T-cell (primary cell): ENCODE measurements at places on chromosomes 12 and 14. TPM values are rescaled to one million over a fixed set of nuclear protein-coding genes. Genes with fewer than 3 reads are reported as not detected.

DNA sequence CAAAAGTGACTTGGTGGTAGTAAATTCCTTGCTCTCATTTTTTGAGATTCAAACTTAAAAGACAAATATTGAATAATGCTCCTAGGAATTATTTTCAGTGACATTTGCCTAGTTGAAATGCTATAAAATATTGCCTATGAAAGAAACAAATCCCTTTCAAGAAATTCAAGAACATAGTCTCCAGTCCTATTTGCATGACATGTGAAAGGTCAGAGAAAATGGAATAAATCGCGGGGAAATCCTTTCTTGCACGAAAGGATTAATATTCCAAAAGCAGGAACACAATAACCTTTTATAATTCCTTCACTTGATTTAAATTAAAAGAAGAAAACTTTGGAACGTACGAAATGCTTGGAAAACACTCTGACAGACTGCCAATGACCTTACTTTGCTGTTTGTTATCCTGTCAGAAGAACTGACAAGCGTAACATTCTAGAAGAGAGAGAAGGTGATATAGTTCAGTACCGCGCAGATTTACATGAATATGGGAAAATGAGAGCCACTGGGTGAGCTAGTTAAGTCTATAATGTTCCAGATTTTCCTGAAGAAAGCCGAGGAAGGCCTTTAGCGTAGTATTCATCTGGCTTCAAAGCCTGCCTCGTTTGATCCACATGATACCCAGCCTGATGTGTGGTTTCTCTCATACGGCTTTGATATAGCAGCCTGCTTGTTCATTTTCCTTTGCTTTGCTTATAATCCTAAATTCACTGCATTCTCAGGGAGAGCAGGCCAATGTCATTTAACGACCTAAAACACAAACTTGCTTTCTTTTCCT, 103.0 kb downstream of the PRIMA1 start:
- H3K27ac ChIP-seq = no peak overlapping the region
- no peak for DNase-seq
- no peak overlapping the region for H3K4me3 ChIP-seq
- no peaks in the 10 kb centered on the region for H3K36me3 ChIP-seq
- H3K27me3 ChIP-seq = peaks cover 6% of the 10 kb centered on the region
- no peaks in the 10 kb centered on the region for H3K4me1 ChIP-seq

GRCh38 chr12:110102255-110102654, 21.9 kb upstream of the IFT81 start:
- H3K27me3 ChIP-seq = no peaks in the 10 kb centered on the region
- H3K4me1 ChIP-seq = no peaks in the 10 kb centered on the region
- no peak for DNase-seq
- no peak overlapping the region for H3K4me3 ChIP-seq
- no peaks in the 10 kb centered on the region for H3K36me3 ChIP-seq

DNA sequence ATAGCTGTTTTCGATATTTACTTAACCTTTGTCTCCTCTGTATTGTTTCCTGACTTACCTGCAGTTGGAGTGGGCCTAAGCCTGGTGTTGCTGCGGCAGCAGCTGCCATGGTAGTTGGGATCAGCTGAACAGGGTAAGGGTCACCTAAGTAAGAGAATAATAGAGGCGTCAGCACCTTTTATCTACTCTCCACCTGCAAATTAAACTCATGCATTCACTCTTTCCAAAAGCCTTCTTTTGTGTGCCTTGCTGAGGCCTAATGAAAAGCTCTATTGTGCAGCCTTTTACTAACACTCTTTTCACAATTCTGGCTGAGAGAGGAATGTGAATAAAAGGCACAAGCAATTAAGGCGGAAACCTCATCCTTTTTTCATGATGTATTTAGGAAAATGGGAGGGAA, 308.7 kb downstream of the SOX5 start:
- no peak overlapping the region for H3K27ac ChIP-seq
- no peaks in the 10 kb centered on the region for H3K36me3 ChIP-seq
- H3K4me3 ChIP-seq = no peak overlapping the region
- no peak for DNase-seq
- H3K4me1 ChIP-seq = no peaks in the 10 kb centered on the region

DNA sequence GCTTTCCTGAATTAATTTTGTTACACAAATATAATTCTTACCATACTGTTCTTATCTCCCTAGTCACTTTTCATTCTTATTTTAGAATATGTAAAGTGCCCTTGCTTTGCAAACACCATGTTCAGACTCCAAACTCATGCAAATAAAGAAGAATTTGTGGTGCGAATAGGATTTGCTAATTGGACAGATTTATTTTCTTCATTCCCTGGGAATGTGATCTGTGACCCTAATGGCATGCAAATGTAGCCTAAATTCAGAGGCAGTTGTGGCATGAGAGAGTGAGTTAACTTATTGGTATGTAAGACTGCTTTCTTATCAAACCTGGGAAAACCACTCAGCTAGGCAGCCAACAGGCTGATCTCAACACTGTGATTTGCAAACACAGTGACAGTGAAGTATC, 10.0 kb downstream of the CAPZA3 start:
- H3K27ac ChIP-seq = no peak overlapping the region
- no peaks in the 10 kb centered on the region for H3K36me3 ChIP-seq
- no peak for DNase-seq
- no peaks in the 10 kb centered on the region for H3K4me1 ChIP-seq
- H3K4me3 ChIP-seq = no peak overlapping the region

GRCh38 chr12:68233498-68233897, 7.9 kb upstream of the IL26 start:
- no peak overlapping the region for H3K4me3 ChIP-seq
- no peak for DNase-seq
- peaks cover 10% of the 10 kb centered on the region for H3K4me1 ChIP-seq
- H3K27me3 ChIP-seq = no peaks in the 10 kb centered on the region
- H3K27ac ChIP-seq = no peak overlapping the region
- no peaks in the 10 kb centered on the region for H3K36me3 ChIP-seq

GRCh38 chr12:118029166-118029565, 12.7 kb downstream of the RFC5 start:
- peaks cover 2% of the 10 kb centered on the region for H3K36me3 ChIP-seq
- DNase-seq = no peak
- H3K4me1 ChIP-seq = no peaks in the 10 kb centered on the region
- H3K27ac ChIP-seq = no peak overlapping the region

DNA sequence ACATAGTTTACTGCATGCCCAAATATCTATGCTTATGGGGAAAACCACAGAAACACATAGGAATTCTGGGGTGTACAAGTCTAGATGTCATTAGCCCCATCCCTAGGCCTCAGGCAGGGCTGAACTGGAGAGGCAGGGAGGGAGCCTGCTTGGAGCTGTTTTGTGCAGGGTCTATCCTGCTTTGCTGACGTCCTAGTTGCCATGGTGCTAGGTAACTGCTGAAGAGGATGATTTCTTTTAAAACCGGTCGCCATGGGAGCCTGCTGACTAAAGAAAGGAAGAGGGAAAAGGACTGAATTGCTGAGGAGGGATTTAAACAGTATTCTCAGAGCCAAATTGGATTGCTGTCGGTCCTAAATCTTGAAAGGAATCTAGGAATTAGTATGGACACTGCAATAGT, 10.7 kb downstream of the GPR19 start:
- no peak for DNase-seq
- H3K27me3 ChIP-seq = no peaks in the 10 kb centered on the region
- no peak overlapping the region for H3K27ac ChIP-seq
- H3K4me1 ChIP-seq = peaks cover 3% of the 10 kb centered on the region

DNA sequence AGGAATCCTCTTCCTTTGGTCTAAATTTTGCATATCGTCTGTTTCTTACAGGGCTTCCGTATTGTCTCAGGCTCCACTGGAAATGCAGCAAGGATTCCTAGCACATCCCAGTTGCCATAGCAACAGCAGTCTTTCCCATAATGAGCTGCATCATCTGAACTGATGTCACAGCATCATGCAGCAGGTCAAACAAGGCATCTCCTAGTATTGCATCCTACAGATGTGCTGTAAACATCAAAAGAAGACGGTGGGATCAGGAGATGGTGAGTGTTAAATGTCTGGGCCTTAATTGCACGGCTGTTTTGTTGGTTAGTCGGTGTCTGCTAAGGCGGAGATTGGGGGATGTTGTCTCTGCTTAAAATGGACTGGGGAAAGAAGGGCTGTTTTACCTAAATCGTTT, at the start of gene AKAP6:
TSS of gene AKAP6 (plus strand) at position 153 of the 400 bp plus-strand sequence. CDS start 104,196 bp downstream, outside the sequence.
- DNase-seq = no peak
- no peaks in the 10 kb centered on the region for H3K36me3 ChIP-seq
- H3K4me3 ChIP-seq = no peak within 1 kb of the TSS
- no peak within 1 kb of the TSS for H3K27ac ChIP-seq
- H3K4me1 ChIP-seq = no peaks in the 10 kb centered on the region

- no peak for DNase-seq
- H3K27ac ChIP-seq = no peak overlapping the region
- H3K36me3 ChIP-seq = no peaks in the 10 kb centered on the region
- no peak overlapping the region for H3K4me3 ChIP-seq
- no peaks in the 10 kb centered on the region for H3K27me3 ChIP-seq
Observed at GRCh38 chr14:96512602-96513397, 10.6 kb downstream of the PAPOLA start.

Gene ADAM21
- total RNA-seq = not detected
